ENCODE measurements at places on chromosomes 2 and 18. TPM values are rescaled to one million over a fixed set of nuclear protein-coding genes. Genes with fewer than 3 reads are reported as not detected.

The THAP4 gene
- polyA plus RNA-seq, result 53.4 TPM

The EIF5B gene
- polyA plus RNA-seq, result 27.7 TPM

The RNF152 gene
- polyA plus RNA-seq, result 2.3 TPM

The OTOF gene
- 0.38 TPM for polyA plus RNA-seq

All from GM23248 (cell line).